ENCODE measurements at places on chromosomes 5 and 9. TPM values are rescaled to one million over a fixed set of nuclear protein-coding genes. Genes with fewer than 3 reads are reported as not detected.

The RASEF gene
- total RNA-seq: 0.30 TPM

The CLIC3 gene
- 4.6 TPM for total RNA-seq

The IL9 gene
- not detected for total RNA-seq

The SOX30 gene
- not detected for total RNA-seq

The WHRN gene
- 1.2 TPM for total RNA-seq

The IQGAP2 gene
- total RNA-seq: 1.2 TPM
